Left ventricle myocardium inferior (tissue), 1 donor: ENCODE measurements at places on chromosomes 1 and 21.

DNA sequence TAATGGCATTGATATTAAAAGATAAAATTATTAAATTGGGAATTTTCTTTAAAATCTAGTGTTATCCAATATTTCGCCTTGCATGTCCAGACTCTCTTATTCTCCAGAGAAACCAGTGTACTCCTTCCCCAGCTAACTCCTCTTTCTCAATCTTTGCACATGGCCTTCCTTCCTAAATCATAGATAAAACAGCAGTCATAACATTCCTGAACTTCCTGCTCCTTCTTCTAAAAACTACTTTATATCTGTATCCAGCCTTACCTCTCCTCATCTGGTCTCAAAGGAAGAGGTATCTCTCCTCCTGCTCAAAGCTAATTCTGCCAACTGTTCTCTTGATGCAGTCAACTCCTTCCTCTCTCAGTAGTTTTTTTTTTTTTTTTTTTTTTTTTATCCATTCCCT lies 39.5 kb upstream of the NEK7 start:
- DNase-seq, result no peak

- DNase-seq, result no peak
These were observed 11.0 kb downstream of the EGLN1 start for GRCh38 chr1:231411036-231411531.

- peak; percentile 69 for DNase-seq
These were observed 20.9 kb downstream of the SLC1A7 start for GRCh38 chr1:53121319-53122172.

DNA sequence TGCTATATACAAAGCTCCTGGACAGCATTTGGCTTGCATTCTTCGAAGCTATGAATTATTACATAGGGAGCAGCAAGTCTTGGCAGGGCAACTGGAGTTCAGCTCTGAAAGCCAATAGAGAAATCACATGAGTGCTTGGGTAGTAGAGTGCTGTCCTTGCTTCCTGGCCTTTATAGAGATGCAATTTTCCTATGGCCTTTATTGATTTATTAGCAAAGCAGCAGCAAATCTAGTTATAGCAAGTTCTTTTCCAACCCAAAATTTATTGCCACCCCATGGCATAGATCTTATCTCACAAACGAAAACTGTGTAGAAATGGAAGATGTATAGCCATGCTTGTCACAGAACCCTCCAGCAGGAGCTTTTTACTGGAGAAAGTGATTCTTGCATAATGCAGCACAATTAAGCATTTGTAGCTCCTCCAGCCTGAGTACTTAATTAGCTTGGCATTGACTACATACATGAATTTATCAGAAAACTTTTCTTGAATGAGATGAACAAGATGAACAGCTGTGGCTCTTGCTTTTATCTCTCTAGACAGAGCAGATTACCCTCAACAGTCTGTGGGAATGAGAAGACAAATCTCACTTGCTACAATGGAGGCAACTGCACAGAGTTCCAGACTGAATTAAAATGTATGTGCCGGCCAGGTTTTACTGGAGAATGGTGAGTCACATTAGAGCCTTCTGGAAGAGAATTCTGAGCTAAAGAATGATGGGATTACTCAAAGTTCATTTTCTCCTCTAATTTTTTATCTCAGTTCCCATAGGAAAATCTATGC lies 170.1 kb downstream of the CRB1 start:
- DNase-seq, result no peak
